ENCODE measurements at places on chromosomes 13 and 19. TPM values are rescaled to one million over a fixed set of nuclear protein-coding genes. Genes with fewer than 3 reads are reported as not detected.

NXNL1 gene
- not detected for total RNA-seq

ZNF558 gene
- 32.8 TPM for total RNA-seq

DNA sequence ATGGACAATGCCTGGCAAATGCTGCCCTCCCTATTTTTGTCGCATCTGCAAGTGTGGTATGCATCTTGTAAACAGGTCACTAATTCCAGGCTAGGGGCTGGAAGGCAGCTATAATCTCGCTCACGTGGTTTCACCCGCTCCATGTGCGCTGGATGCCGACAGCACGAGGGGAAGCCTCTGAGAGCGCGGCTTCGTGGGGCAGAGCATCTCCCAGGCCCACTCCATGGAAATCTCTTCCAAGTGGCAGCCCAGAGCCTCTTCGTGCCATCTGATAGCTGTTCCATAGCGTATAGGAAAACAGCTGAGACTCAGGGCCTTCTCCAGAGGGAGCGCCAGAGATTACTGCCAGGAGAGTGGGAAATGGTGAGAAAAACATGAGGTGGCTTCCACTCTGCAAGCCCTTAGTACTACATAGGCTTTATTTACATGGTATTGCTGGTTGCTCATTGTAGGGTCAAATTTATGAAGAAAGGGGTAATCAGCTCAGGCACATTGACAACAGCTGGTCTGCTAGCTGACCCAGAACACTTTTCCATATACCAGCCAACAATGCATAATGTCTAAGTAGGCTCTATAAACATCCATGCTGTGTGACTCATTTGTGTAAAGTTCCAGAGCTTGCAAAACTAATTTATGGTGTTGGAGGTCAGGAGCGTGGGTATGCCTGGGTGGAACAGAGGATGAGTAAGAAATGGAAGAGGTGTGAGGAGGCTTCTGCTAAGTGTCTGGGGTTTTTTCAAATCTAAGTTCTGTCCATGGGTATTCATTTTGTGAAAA lies 165.2 kb downstream of the SHISA2 start:
- no peaks in the 10 kb centered on the region for H3K4me1 ChIP-seq
- no peak overlapping the region for H3K4me3 ChIP-seq
- DNase-seq, result no peak
- H3K36me3 ChIP-seq, result no peaks in the 10 kb centered on the region
- peaks cover 21% of the 10 kb centered on the region for H3K27me3 ChIP-seq

DNA sequence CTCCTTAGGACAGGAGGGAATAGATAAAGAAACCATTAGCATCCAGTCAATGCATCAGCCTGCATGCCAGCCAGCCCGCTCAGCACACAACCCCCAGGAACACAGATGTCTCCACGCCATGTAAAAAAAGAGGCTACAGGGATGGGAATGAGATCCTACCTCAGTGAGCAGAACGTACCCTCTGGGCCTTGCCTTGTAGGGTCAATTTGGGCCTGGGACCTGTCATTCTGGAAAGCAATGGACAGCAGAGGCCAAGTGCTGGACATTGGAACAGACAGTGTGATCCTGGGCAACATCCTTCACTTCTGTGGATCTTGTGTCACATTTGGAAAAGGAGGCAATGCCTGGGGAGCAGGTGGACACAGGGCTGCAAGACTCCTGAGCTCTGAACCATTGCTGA lies 26.0 kb downstream of the VSTM2B start:
- DNase-seq, result no peak
- H3K4me1 ChIP-seq, result no peaks in the 10 kb centered on the region
- H3K27ac ChIP-seq, result no peak overlapping the region
